GM04503 (cell line): ENCODE measurements at places on chromosomes 1 and 21.

- no peak for DNase-seq
Observed at GRCh38 chr1:15262706-15263105, 15.7 kb downstream of the FHAD1 start.

GRCh38 chr21:28639737-28640136 lies 352.9 kb downstream of the LTN1 start:
- peak; percentile 51 for DNase-seq

- DNase-seq: no peak
Observed at GRCh38 chr1:215830226-215830810, 263.2 kb downstream of the KCTD3 start.

GRCh38 chr1:210822932-210823331 lies 311.0 kb downstream of the KCNH1 start:
- no peak for DNase-seq

DNA sequence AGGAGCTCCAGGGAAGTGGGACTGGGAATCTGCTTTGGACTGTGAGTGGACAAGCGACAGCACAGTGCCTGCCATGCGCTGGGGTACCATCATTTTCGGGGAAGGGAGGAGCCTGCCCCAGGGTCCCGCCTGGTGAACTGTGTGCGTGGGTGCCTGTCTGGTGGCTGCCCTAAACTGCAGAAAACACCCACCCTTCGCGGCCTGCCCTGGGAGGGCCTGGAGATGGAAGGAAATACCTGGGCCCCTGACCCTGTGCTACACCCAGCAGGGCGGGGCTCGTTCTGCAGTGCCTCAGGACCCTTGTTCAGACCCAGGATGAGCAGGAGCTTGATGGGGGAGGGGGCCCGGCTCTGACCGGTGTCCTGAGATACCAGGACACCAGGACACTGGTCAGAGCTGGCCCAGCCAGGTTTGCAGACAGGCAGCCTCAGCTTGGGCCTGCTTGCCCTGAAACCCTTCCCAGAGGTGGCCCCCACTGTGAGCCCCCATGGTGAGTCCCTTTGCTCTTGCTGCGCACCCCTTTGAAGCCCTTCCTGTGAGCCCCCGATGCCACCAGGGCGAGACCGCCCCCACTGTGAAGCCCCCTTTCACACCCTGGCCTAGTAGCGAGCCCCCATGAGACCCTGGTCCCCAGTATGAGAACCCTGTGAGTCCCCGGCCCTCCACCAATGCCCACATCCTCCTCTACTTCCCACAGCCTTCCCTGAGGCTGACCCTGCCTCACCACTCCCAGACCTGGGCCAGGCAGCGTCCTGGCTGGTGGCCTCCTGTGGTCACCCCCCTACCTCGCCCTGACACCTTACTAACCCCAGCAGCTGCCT lies 2.6 kb downstream of the GJC2 start:
- no peak for DNase-seq

GRCh38 chr1:247054992-247055415 lies 23.6 kb downstream of the ZNF670 start:
- DNase-seq: no peak
